ENCODE measurements at places on chromosomes 2 and 18.

- no peak for DNase-seq
These were observed 144.3 kb downstream of the CMPK2 start for GRCh38 chr2:6721395-6721794.

DNA sequence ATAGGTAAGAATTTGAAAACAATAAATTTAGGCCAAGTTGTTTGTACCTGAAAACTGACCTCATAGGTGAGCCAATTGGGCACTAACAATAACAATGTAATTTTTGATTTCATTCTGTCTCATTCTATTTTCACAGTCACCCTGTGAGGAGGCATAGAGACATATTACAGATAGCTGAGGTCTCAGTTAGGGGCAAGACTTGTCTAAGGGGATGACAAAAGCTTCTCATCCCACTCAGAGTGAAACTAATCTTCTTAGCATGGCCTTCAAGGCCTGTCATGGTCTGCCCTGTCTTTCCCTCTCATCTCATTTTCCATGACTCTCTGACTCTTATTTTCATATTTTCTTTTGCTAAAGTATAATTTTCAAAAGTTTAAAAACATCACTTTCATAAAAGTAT is 562.0 kb upstream of the TNP1 start:
- no peak for DNase-seq

DNA sequence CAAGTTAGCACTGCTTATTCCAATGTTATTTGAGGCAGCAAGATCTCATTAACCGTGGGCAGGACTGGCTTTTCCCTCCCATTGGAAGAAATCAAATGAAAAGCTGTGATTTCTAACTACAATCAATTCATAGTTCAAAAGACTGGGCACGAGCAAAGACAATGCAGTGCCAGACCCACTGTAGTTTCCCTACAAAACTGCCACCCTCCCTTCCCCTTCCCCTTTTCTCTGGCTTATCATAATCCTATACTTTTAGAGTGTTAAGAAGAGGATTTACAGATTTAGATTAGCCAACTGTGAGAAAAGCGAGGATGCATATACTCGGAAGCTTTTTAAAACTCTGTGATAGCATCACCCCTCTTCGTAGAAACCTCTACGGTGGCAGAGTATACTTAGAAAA is 260.4 kb downstream of the STK39 start:
- no peak for DNase-seq

GRCh38 chr2:233822781-233823730 is 31.3 kb downstream of the HJURP start:
- no peak for DNase-seq

DNA sequence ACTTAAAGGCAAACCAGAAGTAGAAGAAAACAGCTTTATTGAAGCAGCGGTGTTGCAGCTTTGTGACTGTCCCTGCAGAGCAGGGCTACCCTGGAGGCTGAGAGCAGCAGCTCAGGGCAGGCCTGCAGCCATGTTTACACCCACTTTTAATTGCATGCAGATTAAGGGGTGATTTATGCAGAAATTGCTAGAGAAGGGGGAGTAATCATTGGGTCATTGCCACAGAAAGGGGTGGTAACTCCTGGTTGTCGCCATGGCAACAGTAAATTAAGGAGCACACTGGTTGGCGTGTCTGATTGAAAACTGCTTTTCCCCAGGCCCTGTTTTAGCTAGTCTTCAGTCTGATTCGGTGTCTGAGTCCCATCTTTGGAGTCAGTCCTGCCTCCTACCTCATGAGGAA is 195.4 kb upstream of the HDAC4 start:
- DNase-seq = no peak

DNA sequence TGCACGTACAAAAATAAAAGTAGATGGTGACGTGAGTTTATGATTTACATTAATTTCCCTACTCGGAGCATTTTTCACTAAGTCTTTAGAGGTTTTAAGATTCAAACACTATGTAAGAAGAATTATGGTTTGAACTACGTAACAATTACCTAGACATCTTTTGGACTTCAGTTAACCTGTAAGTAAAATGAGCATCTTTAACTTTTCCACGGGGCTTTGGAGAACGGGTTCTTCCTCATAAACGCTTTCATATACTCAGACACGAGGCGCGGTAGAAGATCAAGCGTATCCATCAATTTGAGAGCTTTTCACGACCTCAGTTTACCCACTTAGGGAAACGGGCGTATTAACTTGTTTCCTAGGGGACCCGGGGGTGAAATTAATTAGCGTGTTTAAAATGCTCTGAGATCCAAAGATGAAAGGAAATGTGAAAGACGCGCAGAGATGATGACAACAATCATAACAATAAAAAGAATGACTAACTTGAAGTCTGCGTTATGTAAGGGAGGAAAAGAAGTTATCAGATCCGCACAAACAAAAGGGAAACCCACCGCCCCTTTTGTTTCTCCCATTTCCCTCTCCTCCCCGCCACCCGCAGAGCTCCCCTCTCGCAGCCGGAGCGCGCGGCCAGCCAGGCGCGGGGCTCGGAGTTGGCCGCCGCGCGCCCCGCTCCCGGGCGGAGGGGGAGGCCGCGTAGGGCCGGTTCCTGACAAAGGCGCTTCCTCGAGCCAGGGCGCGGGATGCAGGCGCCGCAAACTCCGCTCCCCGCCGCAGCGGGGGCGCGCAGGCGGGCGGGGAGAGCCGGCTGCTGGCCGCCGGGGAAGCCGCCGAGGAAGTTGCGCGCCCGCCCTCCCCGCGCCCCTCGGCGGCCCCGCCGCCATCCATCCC is 807 bp downstream of the PELI1 start:
- DNase-seq = peak; percentile 18

DNA sequence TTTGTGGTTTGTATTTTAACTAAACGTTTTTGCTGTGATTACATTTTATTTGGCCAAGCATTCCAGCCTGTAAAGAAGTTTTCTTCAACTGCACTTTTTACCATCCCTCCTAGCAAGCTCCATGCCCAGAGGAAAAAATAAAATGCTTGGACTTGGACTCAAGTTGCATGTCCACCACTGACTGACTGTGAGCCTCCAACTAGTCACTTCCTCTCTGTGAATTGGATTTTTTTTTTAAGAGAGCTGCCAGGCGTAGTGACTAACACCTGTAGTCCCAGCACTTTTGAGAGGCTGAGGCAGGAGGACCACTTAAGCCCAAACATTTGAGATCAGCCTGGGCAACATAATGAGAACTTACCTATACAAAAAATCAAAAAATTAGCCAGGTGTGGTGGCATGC is 1185.2 kb upstream of the PIK3C3 start:
- no peak for DNase-seq

GRCh38 chr2:204966245-204966644 is 421.0 kb downstream of the PARD3B start:
- DNase-seq = no peak

DNA sequence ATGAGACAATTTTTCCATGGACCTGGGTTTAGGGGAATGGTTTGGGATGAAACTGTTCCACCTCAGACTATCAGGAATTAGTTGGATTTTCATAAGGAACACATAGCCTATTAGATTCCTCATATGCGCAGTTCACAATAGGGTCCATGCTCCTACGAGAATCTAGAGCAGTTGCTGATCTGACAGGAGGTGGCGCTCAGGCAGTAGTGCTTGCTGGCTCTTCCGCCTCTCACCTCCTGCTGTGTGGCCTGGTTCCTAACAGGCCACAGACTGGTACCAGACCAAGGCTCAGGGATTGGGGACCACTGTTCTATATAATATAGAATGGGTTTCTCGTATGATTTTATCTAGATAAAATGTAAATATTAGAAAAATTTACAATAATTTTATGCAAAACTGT is 338.7 kb downstream of the CPS1 start:
- no peak for DNase-seq

GRCh38 chr2:140892911-140893637 is 1237.7 kb downstream of the LRP1B start:
- DNase-seq = no peak

GRCh38 chr2:18741895-18742732 is 152.7 kb upstream of the NT5C1B start:
- DNase-seq = no peak

- DNase-seq = no peak
These were observed 235.3 kb downstream of the ANKRD36 start for GRCh38 chr2:97348265-97348664.

DNA sequence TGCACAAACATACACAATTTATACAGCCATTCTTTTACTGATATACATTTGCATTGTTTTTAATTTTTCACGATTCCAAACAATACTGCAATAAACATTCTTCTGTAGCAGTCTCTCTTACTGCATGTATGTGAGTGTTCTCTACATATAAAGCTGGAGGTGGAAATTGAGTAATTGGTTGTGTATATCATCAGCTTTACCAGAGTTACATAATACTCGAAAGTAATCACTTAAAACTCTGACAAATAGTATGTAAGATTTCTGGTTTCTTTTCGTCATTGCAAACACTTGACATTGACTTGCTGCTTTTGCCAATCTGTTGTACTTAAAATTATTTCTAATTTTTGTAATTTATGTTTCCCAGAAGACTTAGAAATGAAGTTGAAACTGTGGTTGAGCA is 110.2 kb downstream of the TDRD15 start:
- no peak for DNase-seq

DNA sequence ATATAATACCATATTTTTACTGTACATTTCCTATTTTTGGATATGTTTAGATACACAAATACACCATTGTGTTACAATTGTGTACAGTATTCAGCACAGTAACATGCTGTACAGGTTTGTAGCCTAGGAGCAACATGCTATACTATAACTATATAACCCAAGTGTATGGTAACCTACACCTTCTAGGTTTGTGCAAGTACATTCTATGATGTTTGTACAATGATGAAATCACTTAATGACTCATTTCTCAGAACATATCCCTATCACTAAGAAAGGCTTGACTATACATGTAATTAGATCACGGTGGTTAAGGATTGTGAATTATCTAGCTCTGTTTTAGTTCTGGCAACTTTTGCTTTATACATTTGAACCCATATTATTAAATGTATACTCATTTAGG is 31.3 kb downstream of the NPHP1 start:
- DNase-seq = no peak

DNA sequence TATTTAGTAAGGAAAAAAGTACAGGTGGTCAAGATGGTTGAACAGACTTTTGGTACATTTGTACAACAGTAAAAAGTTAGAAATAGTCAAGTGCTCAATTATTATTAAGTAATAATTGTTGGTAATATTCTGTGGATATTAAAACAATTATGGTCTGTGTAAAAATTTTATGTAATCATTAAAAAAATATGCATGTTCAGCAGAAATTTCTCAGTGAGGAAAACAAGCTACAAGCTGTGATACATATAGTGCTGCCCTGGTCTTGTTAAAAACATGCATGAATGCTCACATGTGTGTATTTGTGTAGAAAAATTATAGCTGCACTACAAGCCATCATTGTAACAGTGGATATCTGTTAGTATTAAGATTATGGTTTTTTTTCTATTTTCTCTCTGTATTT is 13.0 kb downstream of the KCNH7 start:
- no peak for DNase-seq

DNA sequence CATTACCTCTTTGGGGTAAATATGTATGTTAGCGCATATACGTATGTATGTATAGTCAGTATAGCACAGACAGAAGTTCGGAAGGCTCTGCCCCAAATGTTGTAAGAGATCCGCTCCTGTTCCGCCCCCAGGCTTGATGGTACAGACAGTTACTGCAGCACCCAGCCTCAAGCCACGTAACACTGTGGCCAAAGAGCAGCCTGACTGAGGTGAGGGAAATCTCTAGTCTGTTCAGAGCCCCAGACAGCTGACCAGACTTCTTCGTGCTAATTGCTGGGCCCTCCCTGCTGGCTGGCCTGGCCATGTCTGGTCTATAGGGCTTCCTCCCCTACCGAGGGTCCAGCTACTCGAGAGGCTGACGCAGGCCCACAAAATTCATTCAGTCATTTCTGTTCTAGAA is 7.8 kb downstream of the CRACDL start:
- DNase-seq = no peak

DNA sequence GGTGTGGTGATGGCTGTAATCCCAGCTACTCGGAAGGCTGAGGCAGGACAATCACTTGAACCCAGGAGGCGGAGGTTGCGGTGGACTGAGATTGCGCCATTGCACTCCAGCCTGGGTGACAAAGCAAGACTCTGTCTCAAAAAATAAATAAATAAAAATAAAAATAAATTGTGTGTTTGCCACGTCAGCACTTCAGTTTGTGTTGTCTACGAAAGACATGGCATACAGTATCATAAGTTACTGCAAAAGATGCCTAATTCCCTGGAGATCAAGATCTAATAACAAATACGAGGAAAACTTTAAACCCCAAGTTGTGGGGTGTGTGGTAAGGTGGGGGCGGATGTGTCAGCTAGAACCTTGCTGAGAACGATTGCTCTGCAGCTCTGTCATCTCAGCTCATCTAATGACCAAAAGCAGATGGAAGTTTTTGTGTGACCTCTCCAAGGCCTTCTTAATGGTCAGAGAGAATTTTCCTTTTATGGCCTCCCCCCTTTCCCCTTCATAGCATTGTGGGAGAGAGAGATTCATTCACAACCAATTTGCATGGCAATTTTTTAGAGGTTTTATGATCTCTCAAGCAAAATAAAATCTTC is 11.3 kb downstream of the NPAS2 start:
- DNase-seq = no peak

DNA sequence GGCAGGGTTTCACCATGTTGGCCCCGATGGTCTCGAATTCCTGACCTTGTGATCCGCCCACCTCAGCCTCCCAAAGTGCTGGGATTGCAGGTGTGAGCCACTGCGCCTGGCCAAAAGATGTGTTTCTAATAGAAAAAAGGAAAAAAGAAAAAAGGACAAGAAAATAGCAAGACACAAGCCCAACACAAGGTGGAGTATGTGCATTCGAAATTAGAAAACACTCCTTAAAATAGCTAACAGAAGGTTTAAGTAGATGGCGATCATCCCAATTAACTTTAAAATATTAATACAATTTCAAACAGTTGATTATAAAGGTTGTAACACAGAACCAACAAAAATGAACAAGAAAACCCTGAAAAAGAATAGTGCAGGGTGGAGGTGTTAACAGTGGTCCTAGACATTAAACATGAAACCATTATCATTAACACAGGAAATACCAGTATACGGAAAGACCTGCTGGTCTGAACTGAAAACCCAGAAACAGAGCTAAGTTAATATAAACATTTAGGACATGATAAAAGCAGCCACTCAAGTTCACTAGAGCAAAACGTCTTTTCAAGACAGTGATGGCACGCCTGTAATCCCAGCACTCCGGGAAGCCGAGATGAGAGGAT is 57.9 kb downstream of the HDLBP start:
- no peak for DNase-seq

DNA sequence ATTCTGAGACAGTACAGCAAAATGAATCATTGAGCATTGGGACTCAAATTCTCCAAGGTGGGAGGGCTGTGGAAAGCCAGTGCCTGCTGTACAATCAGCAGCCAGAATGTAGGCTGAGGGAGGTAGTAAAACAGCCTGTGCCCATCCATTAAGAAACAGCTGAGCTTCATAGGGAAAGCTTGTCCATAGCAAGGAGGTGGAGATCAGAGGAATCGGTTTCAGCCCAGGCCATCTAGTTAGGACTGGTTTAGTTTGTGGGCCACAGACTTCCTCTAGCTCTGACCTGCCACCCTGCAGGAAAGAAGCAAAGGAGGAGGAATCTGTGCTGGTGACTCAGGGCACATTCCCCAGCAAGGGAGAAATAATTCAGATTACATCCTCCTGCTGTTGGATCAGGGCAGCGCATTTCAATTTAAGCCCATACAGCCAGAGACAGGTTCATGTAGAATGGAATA is 333.4 kb downstream of the SETBP1 start:
- no peak for DNase-seq

GRCh38 chr18:76437910-76438309 is 57.1 kb downstream of the ZNF516 start:
- no peak for DNase-seq
